ENCODE measurements at places on chromosomes 2 and 18.

DNA sequence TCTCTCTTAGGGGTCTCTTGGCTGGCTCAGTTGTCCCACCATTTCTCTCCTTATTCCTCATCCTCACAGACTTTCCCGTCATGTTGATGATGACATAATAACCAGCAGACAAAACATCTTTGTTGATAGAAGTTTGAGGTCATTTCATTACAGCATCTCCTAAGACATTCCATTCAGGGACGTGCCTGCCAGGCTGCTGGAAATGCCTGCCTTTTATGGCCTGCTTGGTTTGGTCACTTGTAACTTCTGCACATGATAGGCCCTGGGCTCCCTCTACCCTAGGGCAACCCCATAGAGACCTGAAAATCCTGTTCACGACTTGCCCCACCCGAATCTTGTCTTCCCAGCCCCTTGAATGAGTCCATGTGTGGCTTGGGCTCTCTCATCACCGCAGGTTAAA lies 81.7 kb downstream of the SDC1 start:
- peak; percentile 33 for DNase-seq

DNA sequence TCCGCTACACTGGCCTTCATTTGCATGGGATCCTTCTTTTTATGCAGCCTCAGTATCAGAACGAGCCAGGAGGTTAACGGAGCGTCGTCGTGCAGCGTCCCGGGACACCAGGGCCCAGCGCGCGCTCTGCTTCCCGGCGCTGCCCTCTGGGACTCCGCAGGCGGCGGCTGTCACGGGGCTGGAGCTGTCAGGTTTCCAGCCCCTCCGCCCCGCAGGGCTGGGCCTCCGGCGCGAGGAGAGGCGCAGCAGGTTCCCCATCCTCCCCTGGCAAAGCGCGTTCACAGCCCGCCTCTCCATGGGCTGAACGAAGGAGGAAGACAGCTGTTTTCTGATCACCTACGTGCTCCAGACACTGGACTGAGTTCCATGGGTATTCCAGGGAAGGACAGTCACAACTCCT lies 12.5 kb upstream of the PAX8 start:
- no peak for DNase-seq

DNA sequence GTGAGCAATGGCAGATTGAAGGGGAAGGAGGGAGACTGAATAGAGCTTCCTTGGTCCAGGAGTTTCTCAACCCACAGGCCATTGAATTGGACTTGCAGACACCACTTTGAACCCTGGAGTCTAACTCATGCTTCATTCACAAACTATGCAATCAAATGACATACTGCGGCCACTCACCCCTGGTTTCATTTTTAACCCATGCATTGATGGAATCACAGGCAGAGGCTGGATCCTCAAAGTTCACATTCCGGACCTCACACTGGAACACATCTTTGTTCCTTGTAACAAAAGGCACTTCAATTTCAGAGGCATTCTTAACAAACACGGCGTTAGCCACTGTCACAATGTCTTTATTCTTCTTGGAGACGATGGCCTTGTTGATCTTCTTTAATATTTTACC lies 40.7 kb downstream of the MRPL44 start:
- peak; percentile 29 for DNase-seq

DNA sequence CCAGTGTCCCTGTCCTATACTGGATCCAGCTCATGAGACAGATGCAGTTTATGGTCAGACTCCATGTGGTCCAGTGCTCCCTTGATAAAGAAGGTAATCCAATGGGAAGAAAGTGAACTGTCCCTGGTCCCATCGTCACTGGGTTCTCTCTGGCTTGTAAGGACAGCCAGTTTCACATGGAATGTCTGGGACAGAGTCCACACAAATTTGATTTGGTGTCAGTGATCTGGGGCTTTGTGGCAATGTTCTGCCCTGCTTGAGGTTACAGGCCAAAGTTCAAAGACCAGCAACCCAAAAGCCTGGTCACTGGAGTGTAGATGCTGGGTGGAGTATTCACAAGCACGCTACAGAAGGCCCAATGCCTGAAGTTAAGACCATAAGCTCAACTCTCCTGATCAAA lies 22.2 kb upstream of the FHL2 start:
- DNase-seq = no peak

DNA sequence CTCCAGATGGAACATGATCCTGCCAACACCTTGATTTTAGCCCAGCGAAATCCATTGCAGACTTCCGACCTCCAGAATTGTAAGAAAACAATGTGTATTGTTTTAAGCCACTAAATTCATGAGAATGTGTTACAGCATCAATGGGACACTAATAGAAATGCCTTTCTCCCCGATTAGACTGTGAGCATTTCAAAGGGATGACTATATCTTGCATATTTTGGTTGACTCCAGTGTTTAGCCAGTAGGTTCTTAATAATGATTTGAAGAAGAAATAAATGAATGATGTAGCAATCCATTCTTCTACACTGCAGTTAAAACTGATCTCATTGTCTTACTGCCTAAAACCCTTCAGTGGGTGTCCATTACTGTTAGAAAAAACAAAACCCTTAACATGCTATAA lies 67.4 kb upstream of the ACVR1C start:
- DNase-seq = peak; percentile 73

- DNase-seq = peak; percentile 41
These were observed 53.2 kb downstream of the SMAD7 start for GRCh38 chr18:48897531-48897930.

- no peak for DNase-seq
These were observed 8.1 kb downstream of the SMAD4 start for GRCh38 chr18:51038110-51038509.

- DNase-seq = no peak
These were observed 6.5 kb downstream of the TMEM163 start for GRCh38 chr2:134712299-134712698.

GRCh38 chr18:68505178-68505574 lies 209.7 kb downstream of the TMX3 start:
- no peak for DNase-seq

- DNase-seq = no peak
These were observed 59.1 kb downstream of the COA5 start for GRCh38 chr2:98548920-98549818.

DNA sequence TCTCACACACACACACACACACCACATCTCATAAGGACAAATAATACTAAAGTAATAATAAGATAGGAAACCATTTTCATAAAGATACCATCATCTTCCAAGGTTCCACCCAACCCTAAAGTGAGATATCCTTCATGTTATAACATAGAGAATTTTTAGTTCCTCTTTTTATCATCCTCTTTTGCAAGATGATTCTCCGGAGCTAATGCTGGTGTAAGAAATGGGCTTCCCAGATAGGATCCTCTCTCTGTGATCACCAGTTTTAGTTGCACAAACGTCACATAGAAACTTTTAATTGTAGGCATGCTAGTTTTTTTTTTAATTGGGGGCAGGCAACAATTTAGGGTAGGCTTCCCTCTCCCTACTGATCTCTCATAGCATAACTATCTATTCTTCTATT lies 49.6 kb downstream of the ARHGAP25 start:
- DNase-seq = no peak

DNA sequence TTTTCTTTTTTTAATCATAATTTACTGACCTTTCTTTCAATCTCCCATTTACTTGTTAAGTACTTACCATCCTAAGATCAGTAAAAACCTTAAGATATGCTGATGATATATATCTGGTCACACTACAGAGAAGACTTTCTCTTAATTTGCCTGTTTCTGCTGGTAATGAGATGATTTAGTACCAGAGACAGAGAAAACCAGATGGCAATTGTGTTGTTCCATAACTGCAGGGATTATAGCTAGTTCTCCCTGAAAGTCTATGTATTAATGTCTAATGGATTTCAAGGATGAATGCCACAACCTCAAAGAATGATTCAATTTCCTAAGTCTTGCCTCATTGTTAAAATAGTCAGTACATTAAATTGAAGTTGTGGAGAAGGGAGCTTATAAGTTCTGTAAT lies 40.3 kb downstream of the SNTG2 start:
- DNase-seq = peak; percentile 20

GRCh38 chr2:206082298-206082843 lies 3.6 kb downstream of the INO80D start:
- no peak for DNase-seq

GRCh38 chr2:58010599-58010998 lies 36.0 kb upstream of the VRK2 start:
- DNase-seq = no peak

- no peak for DNase-seq
These were observed 174.2 kb upstream of the SMAD2 start for GRCh38 chr18:48104705-48105104.

GRCh38 chr2:449246-450067 lies 161.6 kb upstream of the ALKAL2 start:
- no peak for DNase-seq

- DNase-seq = peak; percentile 60
These were observed 925 bp downstream of the SESTD1 start for GRCh38 chr2:179263446-179264367.

DNA sequence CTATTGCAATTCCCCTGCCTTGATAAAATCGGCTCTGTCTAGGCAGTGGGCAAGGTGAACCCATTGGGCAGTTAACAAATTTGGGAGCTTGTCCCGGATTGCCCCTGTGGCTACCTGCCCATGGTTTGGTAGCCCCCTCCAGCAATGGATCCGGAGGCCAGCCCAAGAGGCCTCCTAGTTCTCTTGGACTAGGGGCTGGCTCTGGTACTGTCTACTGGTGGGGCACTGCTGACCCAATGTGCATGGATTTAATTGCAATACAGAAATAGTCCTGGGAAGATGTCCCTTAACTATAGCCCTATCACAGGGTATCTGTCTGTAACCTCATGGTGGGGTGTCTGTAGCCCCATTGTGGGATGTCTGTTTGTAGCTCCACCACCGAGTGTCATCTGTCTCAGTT lies 37.5 kb upstream of the SH3RF3 start:
- DNase-seq = no peak

DNA sequence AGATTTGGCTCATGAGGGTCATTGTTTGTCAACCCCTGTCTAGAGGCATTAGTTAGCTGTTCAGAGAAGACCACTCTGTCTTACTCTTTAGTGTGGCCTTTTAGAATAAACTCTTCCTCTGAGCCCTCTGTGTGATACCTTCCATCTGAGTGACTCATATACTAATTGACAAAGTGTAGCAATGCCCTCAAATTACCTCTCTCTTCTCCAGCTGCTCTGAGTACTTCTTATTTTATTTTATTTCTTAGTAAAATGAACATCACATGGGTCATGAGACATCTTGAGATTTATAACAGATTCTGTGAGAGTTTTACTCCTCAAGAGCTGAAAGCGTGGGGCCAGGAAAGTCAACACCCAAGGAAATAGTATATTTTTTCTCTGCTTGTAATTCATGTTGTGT lies 67.4 kb downstream of the KCTD18 start:
- peak; percentile 79 for DNase-seq

DNA sequence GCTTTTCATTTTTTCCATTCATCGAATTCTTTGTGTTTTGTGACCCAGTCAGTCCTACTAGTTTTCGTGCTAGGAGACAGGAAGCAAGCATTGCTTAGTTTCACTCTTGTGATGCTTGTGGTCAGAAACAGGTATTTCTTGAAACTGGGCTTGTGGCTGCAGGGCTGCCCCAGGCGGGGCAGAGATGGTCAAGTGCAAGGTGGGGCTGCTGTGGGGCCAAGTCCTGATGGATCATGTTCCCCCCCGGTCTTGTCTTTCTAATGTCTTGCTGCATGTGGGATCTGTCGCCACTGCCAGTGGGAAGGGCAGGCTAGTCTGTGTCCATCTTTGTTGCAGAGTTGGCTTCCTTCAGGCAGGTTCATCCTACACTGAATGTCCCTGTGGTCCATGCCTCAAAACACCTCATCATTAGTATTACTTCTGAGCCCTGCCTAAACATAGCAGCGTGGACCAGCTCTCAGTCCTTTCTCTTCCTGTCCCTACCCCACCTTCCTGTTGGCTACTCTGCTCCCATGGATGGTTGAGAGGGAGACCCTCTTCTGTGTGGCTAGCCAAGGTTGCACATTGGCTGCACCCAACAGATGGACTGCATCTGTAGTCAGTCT lies 38.7 kb downstream of the INPP4A start:
- DNase-seq = no peak

DNA sequence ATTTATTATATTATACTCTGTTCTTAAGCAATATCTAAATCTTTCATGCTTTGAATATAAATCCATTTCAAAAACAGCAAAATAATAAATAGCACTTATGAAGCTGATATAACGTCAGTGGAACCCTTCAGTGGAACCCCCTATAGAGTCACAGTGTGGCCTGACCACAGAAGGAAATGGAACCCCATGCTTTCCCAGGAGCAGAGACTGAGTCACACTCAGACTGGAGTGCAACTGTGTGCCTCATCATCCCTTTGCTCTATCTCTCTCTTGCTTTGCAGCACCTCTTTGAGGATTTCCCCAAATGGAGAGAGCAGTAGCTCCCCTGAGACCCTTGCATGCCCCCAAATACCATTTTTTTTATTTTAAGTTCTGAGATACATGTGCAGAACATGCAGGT lies 13.1 kb downstream of the NXPH2 start:
- no peak for DNase-seq

DNA sequence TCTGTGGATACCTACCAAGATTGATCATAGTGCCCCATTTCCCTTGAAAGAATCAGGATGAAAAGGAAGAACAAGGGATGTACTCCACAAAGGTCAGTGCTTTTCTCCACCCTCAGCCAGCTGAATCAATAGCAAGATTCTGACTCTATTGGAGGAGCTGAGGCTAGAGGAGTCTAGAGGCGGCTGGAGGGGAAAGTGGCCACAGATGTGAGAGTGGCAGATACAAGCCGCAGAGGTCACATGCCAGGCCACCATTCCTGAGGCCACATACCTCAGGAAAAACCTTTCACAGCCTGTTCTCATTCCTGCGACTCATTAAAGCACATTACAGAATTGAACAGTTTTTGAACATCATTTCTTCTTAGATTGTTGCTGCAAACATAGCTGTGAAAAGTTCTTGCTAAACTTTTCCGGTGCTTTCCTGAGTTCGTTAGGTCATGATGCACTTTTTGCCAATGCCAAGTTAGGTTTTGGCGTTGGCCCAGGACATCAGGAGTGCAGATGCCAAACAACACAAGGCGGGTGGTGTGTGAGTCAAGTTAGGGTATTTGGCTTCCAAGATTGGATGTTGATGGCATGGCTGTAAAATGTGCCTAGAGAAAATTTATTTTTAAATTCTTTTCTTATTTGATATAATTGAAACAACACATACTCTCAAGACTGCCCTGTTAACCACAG lies 160.7 kb upstream of the SP5 start:
- DNase-seq = peak; percentile 61

DNA sequence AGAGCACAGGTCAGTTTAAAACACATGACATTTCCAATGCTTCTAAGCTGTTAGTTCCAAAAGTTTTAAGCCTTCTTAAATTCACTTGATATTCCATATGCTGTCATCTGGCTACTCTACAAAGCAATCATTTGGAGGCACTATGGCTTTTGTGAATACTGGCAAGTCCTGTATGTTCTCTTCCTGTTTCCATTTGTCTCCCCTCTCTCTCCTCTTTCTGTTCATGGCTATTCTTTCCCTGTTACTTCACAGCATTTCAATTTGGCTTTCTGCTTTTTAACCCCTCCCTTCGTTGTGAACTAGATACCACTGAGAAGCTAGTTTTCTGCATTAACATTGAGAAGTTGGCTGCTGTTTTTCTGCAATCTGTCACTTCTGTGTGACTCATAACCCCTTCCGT lies 1337.2 kb upstream of the CELF4 start:
- no peak for DNase-seq
